ENCODE measurements at places on chromosomes 5 and 9. TPM values are rescaled to one million over a fixed set of nuclear protein-coding genes. Genes with fewer than 3 reads are reported as not detected.

GRCh38 chr5:61758711-61759110 lies 426.7 kb downstream of the ZSWIM6 start:
- no peak for DNase-seq

DNA sequence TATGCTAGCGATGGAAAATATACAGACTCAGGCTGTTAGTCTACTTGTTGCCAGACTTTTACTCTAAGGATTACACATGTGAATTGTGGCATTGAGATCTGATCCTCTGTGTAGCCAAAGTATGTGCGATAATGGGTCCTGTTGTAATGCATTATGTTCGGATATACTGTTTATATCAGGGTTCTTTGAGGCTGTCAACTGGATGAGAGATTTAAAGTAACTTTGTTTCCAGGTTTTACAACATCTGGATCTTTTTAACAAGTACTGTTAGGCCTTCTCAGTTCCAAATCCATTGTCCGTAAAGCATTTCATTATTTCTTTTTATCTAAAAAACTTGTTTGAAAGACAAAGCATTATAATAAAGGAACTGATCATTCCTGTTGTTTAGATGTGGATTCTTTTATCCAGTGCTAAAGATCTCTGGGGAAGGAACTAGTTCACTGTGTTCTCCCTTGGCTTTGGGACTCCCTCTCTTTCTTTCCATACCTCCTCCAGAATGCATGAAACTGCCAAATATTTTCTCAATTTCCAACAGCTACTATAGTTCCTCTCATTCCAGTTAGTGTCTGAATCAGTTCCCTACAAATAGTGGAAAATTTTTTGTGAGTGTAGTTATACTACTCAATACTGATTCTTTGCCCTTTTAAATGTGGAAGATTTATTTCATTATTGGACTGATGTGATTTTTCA lies 68.8 kb downstream of the HACD4 start:
- no peak for DNase-seq

DNA sequence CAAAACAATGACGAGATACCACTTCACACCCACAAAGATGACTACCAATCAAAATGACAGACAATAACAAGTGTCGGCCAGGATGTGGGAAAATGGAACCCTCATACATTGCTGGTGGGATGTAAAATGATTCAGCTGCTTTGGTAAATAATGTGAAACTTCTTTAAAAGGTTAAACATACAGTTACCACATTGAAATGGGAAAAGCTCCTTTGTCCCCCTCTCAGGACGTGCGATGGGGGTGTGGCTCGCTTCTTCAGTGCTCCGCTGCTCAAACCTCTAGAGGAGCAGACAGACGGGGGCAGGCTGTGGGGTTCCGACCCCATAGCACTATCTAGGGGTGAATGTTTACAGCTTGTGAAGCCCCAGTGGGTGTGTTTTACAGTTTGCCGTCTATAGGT lies 8.0 kb upstream of the PLPP6 start:
- DNase-seq = no peak

DNA sequence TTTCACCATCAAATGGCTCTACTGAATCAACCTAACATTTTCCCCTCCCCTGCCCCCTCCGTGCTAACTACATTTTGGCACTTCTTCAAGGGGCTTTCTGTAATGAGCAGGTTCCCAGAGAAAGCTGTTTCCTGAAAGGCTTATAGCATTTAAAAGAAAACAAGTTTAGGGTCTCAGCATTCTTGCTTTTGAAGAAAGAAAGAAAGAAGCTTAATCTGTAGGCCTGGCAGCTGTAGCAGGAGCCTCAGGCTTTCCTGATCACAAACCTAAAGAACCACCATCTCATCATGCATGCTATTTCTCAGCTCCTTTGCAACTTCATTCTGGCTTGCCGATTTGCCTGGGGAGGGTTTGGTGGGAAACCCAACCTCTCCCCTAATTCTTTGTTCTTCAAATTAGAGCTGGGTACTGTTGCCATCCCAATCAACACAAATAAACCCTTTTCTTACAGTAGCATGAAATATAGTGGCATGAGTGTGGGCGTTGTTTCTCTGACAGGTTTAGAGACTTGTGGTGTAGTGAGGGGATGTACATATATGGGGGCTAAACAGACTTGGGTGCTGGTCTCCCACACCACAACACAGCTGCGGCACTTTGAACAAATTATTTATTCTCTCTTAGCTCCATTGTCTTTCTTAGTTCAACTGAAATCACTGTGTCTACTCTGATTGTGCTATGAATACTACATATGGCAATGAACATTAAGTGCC lies 160.5 kb upstream of the TNC start:
- DNase-seq = no peak

- DNase-seq = no peak
Measured at GRCh38 chr5:53464722-53465121, 15.7 kb upstream of the FST start.

DNA sequence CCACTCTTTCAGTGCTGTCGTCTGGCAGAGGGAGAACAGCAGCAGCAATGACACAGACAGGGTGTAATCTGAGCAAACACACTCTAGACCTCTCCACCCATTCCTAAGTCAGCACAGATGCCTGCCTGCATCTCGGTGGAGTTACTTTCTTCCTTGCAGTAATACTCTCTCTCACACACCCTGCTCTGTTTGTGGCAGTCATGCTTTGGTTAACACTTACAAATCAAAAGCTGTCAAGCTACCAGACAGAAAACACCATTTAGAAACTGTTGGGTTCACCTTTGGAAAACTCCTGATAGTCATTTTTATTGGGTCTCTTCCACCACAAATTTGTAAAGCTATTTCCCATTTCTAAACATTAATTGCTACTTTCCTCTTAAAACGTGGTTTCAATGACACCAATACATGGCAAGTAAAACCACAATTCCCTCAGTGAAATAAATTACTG lies 27.3 kb downstream of the LHFPL2 start:
- no peak for DNase-seq

- DNase-seq = no peak
Measured at GRCh38 chr5:160959804-160960203, 107.8 kb upstream of the ATP10B start.

DNA sequence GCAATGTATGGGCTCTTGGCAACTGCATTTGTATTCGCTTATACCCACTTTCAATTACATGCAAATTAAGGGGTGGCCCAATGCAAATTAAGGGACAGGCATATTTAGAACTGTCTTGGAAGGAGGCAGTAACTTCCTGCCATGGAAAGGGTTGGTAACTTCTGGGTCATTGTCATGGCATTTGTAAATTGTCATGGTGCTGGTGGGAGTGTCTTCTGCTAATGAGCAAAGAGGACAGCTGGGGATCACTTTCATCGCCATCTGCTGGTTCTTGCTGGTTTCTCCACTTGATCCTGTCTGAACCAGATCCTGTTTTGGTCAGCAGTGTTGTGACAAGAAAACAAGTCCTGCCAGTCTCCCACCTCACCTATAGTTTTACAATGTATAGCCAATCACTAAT lies 23.3 kb upstream of the UGT3A2 start:
- peak; percentile 32 for DNase-seq

- DNase-seq = no peak
Measured at GRCh38 chr9:116905171-116905588, 218.1 kb downstream of the TRIM32 start.

- DNase-seq = no peak
Measured at GRCh38 chr9:126025991-126026390, 278.8 kb downstream of the PBX3 start.

- DNase-seq = no peak
Measured at GRCh38 chr5:36035696-36036095, 31.0 kb downstream of the UGT3A2 start.

GRCh38 chr5:61182449-61182848 lies 20.2 kb upstream of the SMIM15 start:
- no peak for DNase-seq

DNA sequence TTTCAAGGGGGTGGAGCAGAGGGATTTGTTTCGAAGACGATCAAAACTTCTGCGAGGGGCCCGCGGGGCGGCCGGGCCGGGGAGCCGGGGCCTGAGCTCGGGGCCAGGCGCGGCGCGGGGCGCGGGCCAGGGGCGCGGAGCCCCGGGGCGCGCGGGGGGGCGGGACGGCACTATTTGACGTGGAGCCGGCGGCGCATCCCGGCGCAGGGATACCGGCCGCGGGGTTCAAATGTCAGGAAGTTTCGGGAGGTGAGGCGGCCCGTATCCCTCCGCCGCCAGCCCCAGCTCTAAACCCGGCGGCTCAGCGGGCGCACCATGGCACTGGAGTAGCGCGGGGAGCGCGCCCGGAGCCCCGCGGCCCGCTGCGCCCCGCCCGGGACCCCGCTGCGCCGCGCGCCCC lies at the start of gene LMX1B:
LMX1B (plus strand) TSS at position 278 of the 400 bp plus-strand sequence. CDS start 522 bp downstream, outside the sequence.
- DNase-seq = no peak

The PLCXD3 gene
- total RNA-seq = not detected

The RGS7BP gene
- not detected for total RNA-seq

The HTR1A gene
- not detected for total RNA-seq

The TICAM2 gene
- 0.87 TPM for total RNA-seq

The ISL1 gene
- not detected for total RNA-seq

The CENPP gene
- total RNA-seq = 25.4 TPM

Measured in OCI-LY7 (cell line).